Osteocyte (in vitro differentiated cells): ENCODE measurements at places on chromosomes 11 and 22.
A peak's percentile ranks its signal among the peaks of the same experiment; 100 is the strongest.

DNA sequence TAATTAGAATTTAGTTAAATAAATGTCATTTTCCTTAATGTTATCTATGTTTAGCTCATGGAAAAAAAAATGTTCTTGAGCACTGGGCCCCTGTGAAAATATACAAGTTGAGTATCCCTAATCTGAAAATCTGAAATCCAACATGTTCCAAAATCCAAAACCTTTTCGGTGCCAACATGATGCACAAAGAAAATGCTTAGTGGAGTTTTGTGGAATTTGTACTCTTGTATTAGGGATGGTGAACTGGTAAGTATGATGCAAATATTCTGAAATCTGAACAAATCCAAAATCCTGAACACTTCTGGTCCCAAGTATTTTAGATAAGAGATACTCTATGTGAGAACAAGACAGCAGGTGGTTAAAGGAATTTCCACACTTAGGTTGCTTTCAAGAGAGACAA is 44.5 kb downstream of the TCP11L1 start:
- no peak for DNase-seq

DNA sequence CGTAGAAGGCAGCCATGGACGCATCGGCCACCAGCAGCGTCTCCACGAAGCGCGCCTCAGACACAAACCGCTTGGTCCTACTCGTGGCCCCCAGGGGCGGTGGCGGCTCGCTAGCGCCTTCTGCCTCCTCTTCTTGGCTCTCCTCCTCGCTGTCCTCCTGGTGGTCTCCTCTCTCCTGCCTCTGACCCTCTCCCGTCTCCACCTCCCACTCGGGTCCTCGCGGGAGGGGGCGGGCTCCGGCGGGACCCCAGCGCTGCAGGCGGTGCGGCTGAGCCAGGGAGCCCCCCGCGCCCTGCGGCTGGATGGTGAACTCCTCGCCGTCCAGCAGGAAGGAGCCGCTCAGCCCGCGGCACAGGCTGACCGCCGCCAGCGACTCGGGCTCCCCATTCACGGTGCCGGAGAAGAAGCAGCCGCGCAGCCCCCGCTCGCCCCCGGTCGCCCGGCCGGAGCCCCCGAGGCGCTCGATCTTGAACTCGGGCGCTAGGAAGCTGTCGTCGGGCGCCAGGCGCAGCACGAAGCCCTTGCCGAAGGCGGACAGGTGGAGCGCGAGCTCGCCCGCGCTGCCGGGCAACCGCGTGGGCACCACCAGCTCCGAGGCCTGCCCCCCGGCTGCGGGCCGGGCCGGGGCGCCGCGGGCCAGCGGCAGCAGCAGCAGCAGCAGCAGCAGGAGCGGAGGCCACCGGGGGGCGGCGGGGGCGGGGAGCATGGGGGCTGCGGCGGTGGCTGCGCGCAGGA is 661 bp downstream of the ADAMTS8 start:
- no peak for DNase-seq

GRCh38 chr22:47750086-47750485 is 987.6 kb downstream of the TBC1D22A start:
- no peak for DNase-seq

- no peak for DNase-seq
Observed at GRCh38 chr11:31827455-31828206, 16.5 kb upstream of the PAX6 start.

DNA sequence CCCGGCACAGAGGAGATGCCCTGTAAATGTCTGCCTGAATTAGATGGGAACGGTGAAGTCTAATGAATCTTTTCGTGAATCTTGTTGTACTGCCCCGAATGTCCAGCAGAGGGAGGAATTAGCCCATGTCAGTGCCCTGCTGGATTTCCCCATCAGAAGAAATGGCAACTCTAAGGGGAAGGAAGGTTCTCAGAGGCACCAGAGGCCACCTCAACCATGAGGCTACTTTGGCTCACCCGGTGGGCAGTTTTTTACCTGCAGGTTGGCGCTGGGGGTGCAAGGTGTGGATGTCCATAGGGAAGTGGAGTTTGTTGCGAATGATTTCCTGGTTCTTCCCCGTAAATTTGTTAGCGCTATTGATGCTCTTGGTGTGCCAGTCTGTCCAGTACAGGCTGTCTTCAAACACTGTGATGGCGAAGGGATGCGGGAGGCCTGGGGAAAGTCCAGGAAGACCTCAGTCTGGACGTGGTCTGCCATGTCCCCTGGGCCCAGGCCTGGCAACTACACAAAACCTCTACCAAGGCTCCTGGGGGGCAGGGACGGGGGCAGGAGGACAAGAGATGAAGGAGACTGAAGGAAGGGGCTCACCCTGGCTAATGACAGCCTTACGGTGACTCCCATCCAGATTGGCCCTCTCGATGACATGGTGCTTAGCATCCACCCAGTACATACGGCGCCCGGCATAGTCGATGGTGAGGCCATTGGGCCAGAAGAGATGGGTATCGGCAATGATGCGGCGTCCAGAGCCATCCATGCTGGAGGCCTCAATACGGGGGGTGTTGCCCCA is 28.5 kb downstream of the LRP4 start:
- DNase-seq, result no peak

GRCh38 chr11:18011633-18012032 is 1.2 kb downstream of the SERGEF start:
- no peak for DNase-seq

GRCh38 chr11:83292709-83293456 is 6.7 kb upstream of the CCDC90B start:
- no peak for DNase-seq

GRCh38 chr22:44426981-44427380 is 71.1 kb downstream of the RTL6 start:
- no peak for DNase-seq

DNA sequence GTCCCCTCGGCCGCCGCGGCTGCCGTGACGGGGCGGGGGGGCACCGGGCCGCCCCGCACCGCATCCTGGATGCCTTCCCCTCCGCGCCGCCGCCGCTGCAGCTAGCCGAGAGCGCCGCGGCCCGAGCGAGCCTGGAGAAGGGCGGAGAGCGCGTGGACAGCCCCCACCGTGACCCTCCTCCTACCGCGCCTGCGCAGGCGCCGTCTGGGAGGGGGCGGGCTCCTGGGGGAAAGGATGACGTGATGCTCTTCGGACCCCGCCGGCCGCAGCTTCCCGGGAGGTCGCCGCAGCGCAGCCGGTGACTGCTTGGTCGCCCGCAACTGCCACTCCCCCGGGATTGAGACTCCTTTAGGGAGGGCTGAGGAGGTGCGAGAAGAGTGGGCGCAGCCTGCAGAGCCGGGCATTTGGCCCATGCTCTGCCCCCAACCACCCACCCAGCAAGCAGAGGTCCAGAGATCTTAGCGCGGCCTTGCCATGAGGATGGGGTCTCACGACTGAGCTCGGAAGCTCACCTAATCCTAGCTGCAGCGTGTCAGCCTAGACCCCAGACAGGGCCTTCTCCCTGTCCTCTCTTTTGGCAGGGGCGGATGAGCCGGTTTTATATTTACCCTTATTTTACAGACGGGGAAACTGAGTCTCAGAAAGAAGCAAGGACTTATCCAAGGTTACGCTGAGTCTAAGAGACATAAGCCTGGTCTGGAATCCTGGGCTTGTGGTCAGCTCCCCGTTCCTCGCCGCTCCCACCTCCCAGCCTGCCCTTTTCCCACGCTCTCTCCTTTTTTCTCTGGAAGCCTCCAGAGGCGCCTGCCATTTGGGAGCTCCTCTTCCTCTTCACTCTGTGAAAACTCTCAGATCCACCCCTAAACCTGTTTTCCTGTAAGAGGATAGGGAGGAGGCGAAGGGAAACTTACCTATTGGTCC is at the start of gene DENND5A:
TSS of gene DENND5A (minus strand) at position 140 of the 921 bp plus-strand sequence. CDS start 281 bp downstream, outside the sequence.
- DNase-seq, result peak; percentile 93

GRCh38 chr11:95751515-95751914 is 38.1 kb downstream of the FAM76B start:
- no peak for DNase-seq

DNA sequence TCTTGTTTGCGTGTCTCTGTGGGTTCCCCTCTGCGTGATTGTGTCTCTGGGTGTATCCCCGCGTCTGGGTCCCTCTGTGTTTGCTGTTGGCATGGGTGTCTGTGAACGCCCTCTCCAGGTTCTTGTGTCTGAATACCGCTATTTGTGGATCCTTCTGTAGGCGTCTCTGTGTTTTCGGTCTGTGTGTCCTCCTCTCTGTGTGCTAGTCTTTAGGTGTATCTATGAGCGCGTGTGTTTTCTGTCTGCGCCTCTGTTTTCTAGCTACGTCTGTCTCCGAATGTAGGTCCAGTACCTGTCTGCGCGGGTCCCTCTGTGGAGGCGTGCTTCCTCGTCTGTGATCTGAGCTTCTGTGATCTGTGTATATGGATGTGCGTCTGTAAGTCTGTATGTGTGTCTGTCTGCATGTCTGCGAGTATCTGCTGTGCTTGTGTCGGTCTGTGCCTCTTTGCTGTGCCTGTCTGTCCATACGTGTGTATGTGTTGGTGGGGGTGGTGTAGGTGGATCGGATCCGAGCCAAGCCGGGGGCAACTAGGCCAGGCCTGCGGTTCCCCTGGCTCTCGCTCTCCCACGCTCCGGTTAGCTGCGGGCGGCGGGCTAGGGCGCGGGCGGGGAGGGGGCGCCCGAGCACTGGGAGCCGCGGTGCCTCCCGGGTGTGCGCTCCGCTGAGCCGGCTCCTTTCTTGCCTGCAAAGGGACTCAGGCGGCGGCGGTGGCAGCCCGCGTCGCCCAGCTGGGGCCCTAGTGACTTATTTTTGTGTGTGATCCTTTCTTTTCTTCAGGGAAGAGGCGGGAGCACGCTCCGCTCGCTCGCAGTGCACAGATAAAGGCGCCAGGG is 105.3 kb upstream of the E2F8 start:
- DNase-seq, result no peak

DNA sequence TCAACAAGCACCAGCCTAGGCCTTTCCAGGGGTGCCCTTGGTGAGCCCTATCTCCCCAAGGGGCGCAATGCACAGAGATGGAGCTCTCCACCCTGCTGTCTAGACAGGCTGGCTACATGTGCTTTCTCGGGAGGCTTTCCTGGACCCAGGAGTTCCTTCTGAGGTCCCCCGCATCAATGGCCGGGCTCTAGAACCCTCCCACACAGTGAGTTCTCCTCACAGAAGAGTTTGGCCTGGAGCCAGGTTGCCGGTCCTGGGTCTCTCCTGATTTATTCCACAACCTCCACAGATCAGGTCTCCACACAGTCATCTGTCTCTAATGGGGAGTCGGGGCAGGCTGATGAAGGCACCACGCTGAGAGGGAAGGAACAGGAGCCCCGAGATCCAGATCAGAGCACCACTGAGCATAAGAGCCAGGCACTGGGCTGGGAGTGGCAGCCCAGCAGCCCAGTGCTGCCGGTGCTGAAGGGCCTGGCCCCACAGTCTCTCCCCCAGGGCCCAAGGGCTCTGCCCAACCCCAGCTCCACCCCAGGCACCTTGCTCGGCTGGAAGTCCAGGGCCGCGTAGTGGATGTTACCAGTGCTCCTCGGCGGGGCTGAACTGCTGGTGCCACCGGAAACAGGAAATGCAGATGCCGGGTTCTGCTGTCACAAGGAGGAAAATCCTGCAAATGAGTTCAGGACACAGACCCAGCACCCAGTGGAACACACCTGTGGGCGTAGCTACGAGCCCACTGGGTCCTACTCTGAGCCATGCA is 44.7 kb downstream of the GAB4 start:
- no peak for DNase-seq

DNA sequence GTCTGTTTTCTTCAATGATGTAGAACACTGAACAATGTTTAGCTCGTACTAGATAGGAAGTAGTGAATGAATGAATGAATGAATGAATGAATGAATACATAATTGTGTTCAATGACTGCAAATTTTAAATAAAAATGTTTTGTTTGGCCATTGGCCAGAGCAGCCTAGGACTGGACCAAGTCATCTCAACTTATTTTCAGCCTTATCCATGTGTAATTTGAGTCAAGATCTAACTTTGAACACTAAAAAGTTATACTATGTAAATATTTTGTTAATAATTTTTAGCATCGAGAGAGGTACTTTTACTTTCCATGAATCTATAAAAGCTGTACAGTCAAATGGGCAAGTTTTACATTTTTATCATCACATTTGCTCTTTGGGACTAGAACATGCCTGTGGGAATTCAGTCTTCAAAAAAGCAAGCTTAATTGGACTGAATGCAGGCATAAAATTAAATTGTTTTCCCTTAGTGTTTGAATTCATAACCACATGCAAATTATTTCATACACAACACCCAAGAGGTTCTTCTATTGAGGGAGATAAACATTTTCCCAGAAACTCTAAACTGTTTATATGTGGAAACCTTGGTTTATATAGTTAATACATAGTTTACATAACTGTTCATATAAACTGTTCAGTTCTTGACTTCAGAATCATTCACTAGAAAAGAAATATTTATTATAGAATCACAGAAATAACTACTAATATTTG is 222.1 kb upstream of the ANO3 start:
- DNase-seq, result no peak

DNA sequence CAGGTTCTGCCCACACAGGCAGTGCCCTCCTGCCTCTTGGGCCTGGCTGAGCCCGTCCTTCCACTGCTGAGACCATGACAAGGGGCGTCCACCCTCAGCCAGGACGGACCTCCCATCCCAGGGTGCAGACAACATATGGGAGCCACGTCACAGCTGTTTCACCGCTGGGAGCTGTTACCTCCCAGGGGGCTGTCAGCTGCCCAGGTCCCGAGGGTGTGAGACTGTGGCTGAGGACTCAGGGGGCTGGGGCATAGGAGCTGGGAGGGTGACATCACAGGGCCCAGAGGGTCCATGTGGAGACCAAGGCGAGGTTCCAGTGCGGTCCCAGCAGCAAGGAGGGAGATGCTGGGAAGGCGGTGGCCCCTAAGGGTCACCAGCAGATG is 17.9 kb upstream of the CTSD start:
- DNase-seq, result no peak

- DNase-seq, result no peak
Observed at GRCh38 chr11:86179646-86180064, 64.9 kb upstream of the EED start.

- DNase-seq, result no peak
Observed at GRCh38 chr22:36136988-36137387, 23.6 kb downstream of the APOL3 start.

GRCh38 chr11:10450462-10451425 is 4.3 kb upstream of the AMPD3 start:
- DNase-seq, result no peak
